ENCODE measurements at places on chromosomes 2 and 18. TPM values are rescaled to one million over a fixed set of nuclear protein-coding genes. Genes with fewer than 3 reads are reported as not detected.

FTCDNL1 gene
- total RNA-seq, result 0.16 TPM

HMSD gene
- not detected for total RNA-seq

ABCG8 gene
- not detected for total RNA-seq

SLC5A7 gene
- not detected for total RNA-seq

NT5DC4 gene
- total RNA-seq, result not detected

CYP26B1 gene
- total RNA-seq, result 1.2 TPM

IL1F10 gene
- not detected for total RNA-seq

EN1 gene
- not detected for total RNA-seq

FOXD4L1 gene
- total RNA-seq, result 0.06 TPM

LYG1 gene
- 0.57 TPM for total RNA-seq

ARHGAP15 gene
- total RNA-seq, result not detected

ADAM23 gene
- 3.2 TPM for total RNA-seq

OXER1 gene
- not detected for total RNA-seq

ALKAL2 gene
- total RNA-seq, result not detected

TUBA4B gene
- not detected for total RNA-seq

HAAO gene
- not detected for total RNA-seq

ACMSD gene
- total RNA-seq, result not detected
